Naive B cell (primary cell): ENCODE measurements at places on chromosomes 7 and 10.
A peak's percentile ranks its signal among the peaks of the same experiment; 100 is the strongest.

DNA sequence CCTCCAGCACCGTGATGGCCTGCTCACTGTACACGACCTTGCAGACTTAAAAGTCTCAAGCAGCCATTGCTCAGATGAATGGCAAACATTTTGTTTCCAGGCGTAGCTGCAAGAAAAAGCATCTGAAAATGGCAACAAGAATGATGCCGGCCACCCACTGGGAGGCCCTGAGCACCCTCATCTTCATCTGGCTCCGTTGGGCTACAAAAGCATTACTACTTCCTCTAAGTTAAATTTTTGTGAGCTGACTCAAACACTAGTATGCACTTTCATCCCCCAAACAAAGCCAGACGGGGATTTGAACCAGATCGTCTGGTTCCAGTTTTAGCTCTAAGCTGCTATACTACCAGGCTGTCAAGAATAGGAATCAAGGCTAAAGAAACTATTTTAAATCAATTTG is 116.6 kb upstream of the CDK1 start:
- DNase-seq, result no peak

GRCh38 chr10:36469585-36469984 is 655.8 kb upstream of the ANKRD30A start:
- no peak for DNase-seq

DNA sequence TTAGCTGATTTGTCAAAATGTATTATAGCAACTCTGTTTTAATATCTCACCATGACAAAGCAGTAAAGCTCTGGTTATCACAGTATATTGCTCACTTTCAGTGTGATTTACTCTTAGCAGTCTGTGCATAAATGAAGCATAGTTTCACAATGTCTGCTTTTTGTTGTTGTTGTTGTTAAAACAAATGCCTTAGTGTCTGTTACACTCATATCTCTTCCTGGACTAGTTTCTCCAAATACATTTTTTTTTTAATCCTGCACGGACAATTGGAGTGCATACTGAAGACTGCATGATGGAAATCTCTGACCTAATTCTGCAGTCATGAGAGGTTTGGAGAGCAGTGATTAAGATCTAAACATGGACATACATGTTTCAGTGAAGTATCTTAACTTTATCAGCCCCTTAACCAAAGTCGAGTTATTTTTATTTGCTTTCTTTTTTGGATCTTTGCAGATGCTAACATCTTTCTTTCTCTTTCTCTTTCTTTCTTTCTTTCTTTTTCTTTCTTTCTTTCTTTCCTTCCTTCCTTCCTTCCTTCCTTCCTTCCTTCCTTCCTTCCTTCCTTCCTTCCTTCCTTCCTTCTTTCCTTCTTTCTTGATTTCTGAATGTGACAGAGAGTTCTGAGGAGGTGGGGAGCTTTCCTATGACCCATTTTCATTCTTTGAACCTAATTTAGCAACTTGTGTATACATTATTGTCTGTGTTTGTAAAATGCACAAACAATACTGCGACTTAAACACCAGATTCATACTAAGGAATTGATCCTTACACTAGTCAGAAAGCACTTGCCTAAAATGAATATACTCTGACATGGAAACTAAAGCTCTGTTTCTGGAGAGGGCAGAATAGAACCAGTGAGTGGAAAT is 161.5 kb upstream of the AGR3 start:
- DNase-seq, result no peak

- DNase-seq, result no peak
These were observed 61.2 kb upstream of the FAM20C start for GRCh38 chr7:130875-131780.

DNA sequence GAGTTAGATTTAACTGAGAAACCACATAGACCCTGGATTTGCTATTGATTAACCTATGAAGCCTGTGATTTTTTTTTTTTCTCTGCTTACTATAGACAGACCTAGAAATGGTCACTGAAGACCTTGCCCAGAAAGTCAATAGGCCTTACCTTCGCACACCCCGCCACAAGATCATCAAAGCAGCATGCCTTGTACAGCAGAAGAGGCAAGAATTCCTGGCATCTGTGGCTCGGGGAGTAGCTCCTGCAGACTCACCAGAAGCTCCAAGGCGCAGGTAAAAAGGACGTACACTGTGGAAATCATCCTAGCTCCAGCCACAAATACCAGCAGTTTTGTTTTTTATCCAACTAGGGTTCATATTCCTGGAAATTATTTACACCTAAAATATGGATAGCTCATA is 56.2 kb upstream of the GATAD1 start:
- no peak for DNase-seq

- no peak for DNase-seq
These were observed 132.5 kb downstream of the NRP1 start for GRCh38 chr10:33201971-33202370.

DNA sequence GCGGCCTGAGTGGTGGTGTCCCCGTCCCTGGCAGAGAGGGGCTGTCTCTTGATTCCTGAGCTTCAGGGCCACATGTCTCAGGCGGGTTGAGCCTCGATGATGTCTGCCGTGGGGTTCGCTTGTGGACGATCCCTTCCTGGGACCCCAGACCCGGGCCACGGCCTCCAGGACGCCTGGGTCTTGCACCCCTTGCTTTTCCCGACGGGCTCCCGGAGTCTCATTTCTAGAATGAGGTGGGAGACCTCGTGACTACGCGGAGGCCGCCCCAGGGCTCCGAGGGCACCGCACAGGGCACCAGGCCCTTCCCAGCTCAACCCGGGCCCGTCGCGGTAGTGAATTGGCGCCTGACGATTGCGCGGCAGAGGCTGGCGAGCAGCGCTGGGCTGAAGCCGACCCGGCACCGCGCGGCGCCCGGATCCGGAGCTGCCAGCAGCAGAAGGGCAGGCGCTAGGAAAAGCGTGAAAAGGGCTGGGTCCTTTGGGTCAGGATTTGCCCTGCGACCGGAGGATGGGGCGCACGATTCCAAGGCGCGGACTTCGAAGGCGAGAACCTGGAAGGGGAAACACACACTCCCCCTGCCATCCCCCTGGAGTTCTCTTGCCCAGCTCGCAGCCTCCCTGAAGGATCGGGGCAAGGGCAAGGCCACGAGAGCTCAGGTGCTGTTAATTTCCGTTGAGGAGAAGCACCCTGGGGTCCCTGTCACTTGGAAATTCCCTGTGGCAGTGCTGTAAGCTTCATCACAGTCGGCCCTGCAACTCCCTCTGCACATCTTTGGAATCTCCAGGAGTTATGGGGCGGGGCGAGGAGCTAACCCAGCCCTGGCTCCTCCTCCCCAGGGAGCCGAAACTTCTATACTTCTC is 15.5 kb downstream of the TLX1 start:
- DNase-seq, result no peak

DNA sequence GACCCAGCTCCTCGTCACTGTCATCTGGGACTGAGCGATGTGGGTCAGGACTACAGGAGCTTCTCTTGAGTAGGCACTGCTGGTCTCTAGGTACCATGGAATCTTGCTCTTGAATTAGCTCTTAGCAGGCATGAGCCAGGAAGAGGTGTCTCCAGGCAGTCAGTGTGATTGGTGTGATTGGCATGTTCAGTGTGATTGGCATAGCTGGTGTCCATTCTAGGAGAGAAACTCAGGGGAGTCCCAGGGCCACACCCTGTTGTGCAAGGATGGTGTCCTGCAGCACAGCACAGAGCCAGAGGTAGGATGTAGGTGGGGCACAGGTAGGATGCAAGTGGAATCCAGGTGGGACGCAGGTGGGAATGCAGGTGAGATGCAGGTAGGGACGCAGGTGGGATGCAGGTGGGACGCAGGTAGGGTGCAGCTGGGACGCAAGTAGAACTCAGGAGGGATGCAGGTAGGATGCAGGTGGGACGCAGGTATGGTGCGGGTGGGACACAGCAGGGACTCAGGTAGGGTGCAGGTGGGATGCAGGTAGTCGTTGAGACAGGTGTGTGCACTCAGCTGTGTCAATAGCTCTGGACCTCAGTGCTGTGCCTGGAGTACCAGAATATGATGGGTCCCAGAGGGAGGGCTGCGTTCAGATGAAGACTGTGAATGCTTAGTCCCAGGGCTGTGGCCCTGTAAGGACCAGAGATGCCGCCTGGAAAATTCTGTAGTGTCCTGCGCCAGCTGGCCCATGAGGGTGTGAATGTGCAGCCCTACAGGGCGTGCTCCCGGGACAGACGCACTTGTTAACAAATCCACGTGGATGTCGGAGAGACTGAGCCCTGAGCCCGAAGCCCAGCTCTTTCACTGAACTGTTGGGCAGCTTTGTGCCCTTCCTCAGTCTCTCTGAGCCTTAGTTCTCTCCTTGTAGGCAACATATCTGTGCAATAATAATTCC is 248.2 kb upstream of the PITRM1 start:
- no peak for DNase-seq

GRCh38 chr10:35434533-35434932 is 98.2 kb downstream of the CCNY start:
- DNase-seq, result no peak

GRCh38 chr10:24603333-24603732 is 120.4 kb downstream of the ARHGAP21 start:
- DNase-seq, result no peak

GRCh38 chr10:121988361-121989324 is at the start of gene TACC2:
Gene TACC2, plus strand, starts transcription at chr10:121989163. Its CDS starts 32,819 bp downstream, at chr10:122021982.
- DNase-seq, result no peak

GRCh38 chr10:68560943-68561864 is 1.1 kb downstream of the TET1 start:
- DNase-seq, result no peak

- DNase-seq, result no peak
These were observed 96.8 kb downstream of the TRRAP start for GRCh38 chr7:98974906-98975816.

- no peak for DNase-seq
These were observed 46.6 kb downstream of the RSU1 start for GRCh38 chr10:16770670-16771069.

- DNase-seq, result no peak
These were observed 401.0 kb upstream of the NRP1 start for GRCh38 chr10:33735464-33735923.

- peak; percentile 2 for DNase-seq
These were observed 55.4 kb upstream of the LMTK2 start for GRCh38 chr7:98051118-98051744.

DNA sequence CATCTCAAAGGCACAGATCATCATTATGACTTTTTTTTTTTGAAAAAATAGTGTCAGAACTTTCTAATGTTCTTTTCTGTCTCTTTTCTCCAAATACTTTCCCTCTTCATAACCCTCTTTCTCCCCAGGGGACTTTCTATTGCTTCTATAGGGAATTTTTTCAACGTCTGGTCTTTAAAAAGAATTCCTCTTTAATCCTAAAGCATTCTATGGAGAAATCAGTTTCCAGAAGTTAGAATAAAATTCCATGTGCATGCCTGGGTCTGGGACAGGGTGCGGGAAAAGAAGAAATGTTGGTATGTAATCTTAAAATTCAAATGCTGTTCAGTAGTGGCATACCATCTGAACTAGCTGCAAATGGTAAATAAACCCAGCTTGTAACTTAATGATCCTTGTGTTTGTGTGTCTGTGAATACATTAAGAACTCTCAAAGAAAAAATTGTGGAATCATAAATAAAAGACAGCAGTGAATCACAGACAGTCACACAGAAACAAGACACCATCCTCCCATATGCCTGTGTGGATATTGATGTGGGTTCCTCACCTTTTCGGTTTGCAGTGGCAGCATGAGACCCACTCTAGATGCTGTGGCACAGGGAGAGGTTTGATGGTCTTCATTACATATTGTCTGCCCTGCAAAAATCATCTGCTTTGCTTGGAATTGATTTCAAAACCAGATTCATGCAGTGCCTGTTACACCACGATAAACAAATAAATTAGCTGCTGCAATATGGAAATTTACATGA is 374.7 kb upstream of the NRP1 start:
- DNase-seq, result no peak

DNA sequence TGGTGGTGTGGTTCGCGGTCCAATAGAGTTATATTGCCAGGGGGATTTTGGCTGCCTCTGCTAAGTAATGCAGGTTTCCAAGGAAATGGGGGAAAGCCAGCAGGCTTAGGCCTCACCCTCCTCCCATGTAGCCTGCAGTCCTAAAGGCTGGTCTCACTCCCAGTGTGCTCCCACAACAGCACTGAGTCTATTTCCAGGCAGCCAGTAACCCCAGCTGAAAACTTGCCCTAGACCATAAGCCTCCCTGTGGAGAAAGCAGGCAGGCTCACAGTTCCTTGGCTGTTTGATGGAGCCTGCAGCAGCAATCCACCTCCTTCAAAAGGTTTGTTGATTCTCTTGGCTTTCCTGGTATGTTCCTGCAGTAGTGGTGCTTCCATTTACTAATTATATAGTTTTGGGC is 220.0 kb upstream of the ZNF804B start:
- DNase-seq, result no peak

- DNase-seq, result no peak
These were observed 492.4 kb upstream of the STEAP1 start for GRCh38 chr7:89661876-89662275.

- no peak for DNase-seq
These were observed 335.4 kb upstream of the MTPN start for GRCh38 chr7:136312592-136312991.

DNA sequence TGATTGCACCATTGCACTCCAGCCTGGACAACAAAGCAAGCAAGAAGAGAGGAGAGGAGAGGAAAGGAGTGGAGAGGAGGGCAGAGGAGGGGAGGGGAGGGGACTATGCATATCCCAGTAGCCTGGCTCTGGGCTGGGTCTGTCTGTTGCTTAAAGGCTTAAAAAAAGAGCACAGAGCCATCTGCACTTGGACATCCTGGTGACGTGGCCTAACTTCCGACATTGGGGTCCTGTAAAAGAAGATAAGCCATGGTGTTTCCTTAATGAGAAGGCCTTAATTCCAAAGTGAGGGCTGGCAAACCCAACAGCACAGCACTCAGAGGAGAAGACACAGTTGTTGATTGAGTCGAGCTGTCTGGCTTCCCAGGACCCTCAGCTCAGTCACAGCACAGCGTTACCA is 352.6 kb downstream of the PAXIP1 start:
- no peak for DNase-seq

GRCh38 chr10:15821046-15821683 is 39.1 kb downstream of the MINDY3 start:
- DNase-seq, result no peak

- DNase-seq, result no peak
These were observed 807.5 kb upstream of the SORCS1 start for GRCh38 chr10:107971973-107972372.

DNA sequence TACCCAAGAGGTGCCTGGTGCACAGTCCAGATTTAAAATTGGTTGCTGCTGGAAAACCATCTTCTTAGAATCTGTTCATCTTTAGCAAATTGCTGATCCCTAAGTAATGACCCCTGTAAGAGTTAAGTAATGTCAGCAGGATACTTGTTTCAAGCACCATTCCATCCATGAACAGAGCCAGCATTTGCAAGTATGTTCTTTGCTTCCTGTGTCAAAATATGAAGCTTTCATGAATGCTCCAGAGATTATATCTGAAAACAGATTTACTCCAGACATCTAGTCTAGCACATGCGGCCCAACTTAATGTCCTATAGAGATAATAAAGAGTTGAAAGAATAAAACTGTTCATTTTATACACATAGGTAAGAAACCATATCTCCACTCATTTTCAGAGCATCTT is 98.7 kb upstream of the ZNF438 start:
- no peak for DNase-seq

GRCh38 chr7:32018845-32019578 is 51.2 kb downstream of the PDE1C start:
- DNase-seq, result no peak
